ENCODE measurements at places on chromosomes 11 and 22. TPM values are rescaled to one million over a fixed set of nuclear protein-coding genes. Genes with fewer than 3 reads are reported as not detected.
A peak's percentile ranks its signal among the peaks of the same experiment; 100 is the strongest.

NRXN2 gene
- 0.15 TPM for total RNA-seq

SCUBE1 gene
- total RNA-seq, result not detected

CNTF gene
- 3.0 TPM for total RNA-seq

GTSE1 gene
- total RNA-seq, result 36.2 TPM

DNA sequence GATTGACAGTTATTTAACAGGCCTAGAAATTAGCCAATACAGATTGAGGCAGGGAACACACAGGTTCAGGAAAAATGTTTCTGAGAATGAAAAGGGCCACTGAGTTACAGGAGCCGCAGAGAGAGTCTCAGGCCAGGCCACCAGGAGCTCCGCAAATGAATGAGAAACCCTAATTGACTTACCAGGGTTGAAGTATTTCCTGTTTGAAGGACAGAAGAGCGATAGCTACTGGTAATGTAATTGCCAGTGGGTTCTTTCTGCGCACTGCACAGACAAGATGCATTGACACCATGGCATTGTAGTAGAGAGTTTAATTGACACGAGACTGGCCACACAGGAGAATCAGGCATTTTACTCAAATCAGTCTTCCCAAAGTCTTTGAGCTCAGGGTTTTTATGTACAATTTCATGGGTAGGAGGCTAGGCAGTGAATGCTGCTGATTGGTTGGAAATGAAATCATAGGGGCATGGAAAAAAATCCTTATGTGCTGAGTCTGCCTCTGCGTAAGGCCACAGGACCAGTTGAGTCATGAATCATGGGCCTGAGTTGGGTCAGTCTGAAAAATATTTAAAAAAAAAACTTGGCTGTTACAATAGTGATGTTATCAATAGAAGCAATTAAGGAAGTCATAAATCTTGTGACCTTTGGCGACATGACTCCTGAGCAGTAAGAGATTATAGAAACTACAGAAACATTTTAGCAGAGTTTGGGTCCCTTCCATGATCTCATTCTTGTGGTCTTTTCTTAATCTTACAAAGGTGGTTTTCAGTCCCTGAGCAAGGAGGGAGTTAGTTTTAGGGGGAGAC lies 203.8 kb downstream of the CASP12 start:
- H3K4me3 ChIP-seq, result no peak overlapping the region
- H3K27ac ChIP-seq, result no peak overlapping the region
- no peaks in the 10 kb centered on the region for H3K4me1 ChIP-seq
- no peak for DNase-seq

- no peak overlapping the region for H3K4me3 ChIP-seq
- H3K27me3 ChIP-seq, result peaks cover 6% of the 10 kb centered on the region
- H3K36me3 ChIP-seq, result no peaks in the 10 kb centered on the region
- DNase-seq, result no peak
- H3K27ac ChIP-seq, result no peak overlapping the region
- H3K4me1 ChIP-seq, result no peaks in the 10 kb centered on the region
These were observed 67.9 kb upstream of the SLC35C1 start for GRCh38 chr11:45737056-45737455.

DNA sequence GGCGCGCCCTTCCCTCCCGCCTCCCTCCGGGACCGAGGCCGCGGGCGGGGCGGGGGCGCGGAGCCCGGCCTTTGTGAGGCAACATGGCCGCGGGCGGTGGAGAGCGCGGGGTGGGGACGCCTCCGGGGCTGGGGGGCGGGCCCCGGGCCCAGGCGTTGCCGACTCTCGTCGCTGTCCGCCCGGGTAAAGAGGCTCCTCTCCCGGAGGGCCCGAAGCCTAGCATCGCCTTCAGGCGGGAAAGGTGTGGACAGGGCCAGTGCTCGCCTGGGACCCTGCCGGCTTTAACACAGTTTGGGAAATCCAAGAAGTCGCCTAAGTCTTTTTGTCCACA lies 369 bp downstream of the DGCR8 start:
- H3K27ac ChIP-seq, result peak overlapping the region; percentile 94
- DNase-seq, result no peak
- no peaks in the 10 kb centered on the region for H3K27me3 ChIP-seq

DNA sequence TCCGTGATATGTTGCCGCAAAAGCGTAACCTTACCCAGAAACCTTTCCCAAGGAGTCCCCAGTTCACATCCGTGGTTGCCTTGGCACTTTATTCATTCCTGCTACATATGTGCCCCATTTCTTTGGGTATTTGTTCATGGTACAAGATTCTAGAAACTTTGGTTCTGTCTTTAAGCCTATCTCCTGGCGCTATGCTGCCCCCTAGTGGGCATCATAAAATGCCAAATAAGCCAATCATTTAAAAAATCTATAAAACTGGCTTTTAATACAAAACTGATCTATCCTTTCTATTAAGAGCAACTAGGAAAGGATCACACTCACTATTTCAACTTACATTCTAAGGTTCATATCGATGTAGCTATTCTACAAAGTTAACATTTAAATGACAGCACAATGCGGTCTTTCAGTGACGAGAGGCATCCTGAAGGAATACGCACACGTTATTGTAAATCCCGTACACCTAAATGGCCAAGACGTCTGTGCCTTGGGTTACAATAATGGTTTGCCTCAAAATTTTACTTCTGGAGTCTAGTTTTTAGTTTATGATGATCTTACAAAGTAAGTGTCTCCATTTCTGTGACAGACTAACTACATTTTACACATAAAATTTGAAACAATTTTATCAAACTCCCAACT lies 16.2 kb downstream of the PIWIL3 start:
- no peak for DNase-seq
- no peak overlapping the region for H3K27ac ChIP-seq
- no peak overlapping the region for H3K4me3 ChIP-seq
- H3K4me1 ChIP-seq, result no peaks in the 10 kb centered on the region
- H3K36me3 ChIP-seq, result no peaks in the 10 kb centered on the region
- no peaks in the 10 kb centered on the region for H3K27me3 ChIP-seq

DNA sequence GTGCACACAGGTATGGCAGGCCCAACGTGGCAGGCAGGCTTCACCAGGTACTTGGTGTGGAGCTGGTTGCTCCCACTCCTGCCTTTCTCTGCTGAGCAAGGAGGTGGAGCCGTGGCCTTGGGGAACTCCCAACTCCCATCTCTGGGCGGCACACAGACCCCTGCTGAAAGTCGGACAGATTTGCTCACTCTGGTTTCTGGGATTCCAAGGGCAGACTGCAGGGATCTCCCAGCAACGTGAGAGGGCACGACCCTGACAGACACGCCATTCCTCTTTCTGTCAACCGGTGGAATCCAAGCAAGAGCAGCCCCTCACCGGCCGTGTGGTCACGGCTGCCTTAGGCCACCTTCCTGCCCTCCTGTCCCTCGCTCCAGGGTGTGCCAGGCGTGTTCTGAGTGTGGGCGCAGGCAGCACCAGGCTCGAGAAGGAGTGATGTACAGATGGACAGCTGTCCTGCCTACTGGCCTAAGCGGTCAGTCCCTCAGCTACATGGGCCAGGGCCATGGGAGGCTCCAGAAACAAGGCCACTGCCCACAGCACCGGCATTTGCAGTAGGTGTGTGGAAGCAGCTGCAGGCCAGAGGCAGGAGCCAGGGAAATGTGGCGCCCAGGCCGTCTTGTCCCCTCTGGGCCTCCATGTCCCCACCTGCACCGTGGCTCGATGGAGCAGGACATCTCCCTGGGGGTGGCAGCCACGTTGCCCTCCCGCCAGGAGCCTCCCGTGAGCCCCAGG lies 13.7 kb upstream of the PPARA start:
- no peaks in the 10 kb centered on the region for H3K36me3 ChIP-seq
- DNase-seq, result no peak
- no peaks in the 10 kb centered on the region for H3K4me1 ChIP-seq
- H3K27me3 ChIP-seq, result no peaks in the 10 kb centered on the region
